Fibroblast of upper back skin (primary cell): ENCODE measurements at places on chromosomes 11 and 22.

DNA sequence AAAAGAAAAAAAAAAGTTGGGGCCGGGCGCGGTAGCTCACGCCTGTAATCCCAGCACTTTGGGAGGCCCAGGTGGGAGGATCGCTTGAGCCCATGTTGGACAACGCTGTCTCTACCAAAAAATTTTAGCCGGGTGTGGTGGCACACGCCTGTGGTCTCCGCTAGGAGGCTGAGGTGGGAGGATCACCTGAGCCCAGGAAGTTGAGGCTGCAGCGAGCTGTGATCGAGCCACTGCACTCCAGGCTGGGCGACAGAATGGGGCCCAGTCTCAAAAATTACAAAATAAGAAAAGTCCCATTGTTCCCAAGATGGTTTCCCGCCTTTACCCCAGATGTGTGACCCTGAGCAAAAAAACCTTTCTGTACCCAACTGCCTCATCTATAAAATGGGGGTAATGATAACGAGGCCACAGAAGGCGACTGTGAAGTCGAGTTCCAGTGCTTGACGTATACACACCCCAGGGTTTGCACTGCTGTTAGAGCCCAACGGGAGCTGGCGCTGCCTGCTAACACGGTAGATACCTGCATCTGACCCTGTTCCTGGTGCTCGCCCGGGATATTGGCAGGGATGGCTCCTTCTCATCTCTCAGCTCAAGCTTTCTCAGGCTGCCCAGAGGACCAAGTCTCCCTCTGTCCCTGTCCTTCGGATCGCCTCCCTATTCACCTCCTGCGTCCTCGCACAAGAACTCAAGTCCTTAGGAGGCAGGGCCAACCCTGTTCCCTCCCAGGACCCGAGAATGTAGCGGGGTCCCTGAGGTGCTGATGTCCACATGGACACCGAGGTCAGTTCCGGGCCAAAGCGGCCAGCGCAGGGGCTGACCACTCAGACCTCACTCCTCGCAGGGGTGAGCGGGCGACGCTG lies 1.1 kb upstream of the RPLP2 start:
- no peak for DNase-seq

GRCh38 chr11:468036-468435 lies 18.0 kb downstream of the PTDSS2 start:
- DNase-seq = no peak

DNA sequence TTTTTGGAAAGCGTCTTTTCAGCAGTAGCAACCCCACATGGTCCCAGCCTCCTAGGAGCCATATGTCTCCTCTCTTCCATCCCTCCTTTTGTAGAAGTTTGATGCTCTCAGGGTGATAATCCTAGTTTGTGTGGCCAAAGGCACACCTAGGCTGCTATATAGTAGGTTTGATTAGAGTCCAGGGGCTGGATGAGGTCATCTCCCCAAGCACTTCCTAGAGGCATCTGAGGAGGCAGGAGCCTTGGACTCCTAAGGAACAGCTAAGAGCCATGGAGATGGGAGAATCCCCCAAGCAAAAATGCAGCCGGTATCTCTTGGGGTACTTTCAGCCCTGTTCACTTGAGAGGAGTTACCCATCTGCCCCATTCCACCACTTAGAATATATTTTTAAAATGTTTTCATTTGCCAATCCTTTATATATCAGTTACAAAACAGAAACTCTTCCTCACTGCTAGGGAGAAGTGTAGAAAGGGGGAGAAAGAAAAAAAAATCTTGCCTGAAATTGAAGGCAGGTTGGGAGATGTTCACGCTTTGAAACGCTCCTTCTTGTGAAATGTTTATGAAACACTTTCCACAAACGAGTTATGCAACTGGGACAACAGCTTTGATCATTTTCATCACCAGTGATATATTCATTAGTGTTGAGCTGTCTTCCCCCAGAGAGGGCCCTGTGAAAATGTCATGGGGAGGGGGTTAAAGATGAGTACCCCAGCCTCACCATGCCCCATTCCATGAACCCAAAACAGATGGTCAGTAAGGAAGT lies 31.9 kb upstream of the TLCD5 start:
- DNase-seq = no peak

GRCh38 chr11:825366-826226 lies 2.1 kb upstream of the CRACR2B start:
- no peak for DNase-seq

- peak; percentile 70 for DNase-seq
Measured at GRCh38 chr11:106482917-106483785, 405.7 kb downstream of the AASDHPPT start.

- peak; percentile 40 for DNase-seq
Measured at GRCh38 chr11:63999349-64000025, 13.2 kb downstream of the OTUB1 start.

- no peak for DNase-seq
Measured at GRCh38 chr11:10518891-10519290, 22.1 kb downstream of the RNF141 start.

DNA sequence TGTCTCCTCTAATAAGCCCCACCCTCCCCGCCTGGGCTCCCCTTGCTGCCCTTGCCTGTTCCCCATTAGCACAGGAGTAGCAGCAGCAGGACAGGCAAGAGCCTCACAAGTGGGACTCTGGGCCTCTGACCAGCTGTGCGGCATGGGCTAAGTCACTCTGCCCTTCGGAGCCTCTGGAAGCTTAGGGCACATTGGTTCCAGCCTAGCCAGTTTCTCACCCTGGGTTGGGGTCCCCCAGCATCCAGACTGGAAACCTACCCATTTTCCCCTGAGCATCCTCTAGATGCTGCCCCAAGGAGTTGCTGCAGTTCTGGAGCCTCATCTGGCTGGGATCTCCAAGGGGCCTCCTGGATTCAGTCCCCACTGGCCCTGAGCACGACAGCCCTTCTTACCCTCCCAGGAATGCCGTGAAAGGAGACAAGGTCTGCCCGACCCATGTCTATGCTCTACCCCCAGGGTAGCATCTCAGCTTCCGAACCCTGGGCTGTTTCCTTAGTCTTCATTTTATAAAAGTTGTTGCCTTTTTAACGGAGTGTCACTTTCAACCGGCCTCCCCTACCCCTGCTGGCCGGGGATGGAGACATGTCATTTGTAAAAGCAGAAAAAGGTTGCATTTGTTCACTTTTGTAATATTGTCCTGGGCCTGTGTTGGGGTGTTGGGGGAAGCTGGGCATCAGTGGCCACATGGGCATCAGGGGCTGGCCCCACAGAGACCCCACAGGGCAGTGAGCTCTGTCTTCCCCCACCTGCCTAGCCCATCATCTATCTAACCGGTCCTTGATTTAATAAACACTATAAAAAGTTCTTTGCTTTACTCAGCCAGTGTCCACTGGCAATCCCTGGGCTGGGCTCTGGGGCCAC lies 14.4 kb downstream of the TSKU start:
- DNase-seq = no peak

- peak; percentile 21 for DNase-seq
Measured at GRCh38 chr11:123590296-123590912, 64.0 kb downstream of the SCN3B start.

- DNase-seq = no peak
Measured at GRCh38 chr22:40410272-40410671, 39.9 kb downstream of the SGSM3 start.

- no peak for DNase-seq
Measured at GRCh38 chr11:31107649-31108048, 261.9 kb downstream of the DCDC1 start.

DNA sequence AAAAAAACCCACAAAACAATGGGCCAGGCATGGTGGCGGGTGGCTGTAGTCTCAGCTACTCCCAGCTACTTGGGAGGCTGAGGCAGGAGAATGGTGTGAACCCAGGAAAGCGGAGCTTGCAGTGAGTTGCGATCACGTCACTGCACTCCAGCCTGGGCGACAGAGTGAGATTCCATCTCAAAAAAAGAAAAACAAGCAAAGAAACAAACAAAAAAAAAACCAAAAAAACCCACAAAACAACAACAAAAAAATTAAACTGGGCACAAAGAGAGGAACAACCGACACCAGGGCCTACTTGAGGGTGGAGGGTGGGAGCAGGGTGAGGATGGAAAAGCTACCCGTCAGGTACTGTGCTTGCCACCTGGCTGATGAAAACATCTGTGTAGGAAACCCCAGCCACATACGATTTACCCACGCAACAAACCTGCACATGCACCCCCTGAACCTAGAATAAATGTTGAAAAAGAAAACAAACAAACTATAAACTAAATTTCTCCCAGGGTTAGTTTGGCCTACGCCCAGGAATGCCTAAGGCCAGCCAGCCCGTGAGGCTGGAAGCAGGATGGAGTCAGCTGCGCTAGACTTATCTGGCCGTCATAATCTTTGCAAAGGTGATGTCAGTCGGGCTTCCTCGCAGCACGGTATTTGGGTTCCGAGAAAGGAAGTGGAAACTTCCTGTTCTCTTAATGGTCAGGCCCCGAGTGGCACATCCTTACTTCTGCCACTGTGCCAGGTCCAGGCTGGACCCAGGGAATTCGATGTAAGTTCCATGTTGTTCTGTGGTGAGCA lies 21.9 kb upstream of the CYB5R3 start:
- DNase-seq = no peak

- no peak for DNase-seq
Measured at GRCh38 chr11:106379712-106380111, 302.2 kb downstream of the AASDHPPT start.

DNA sequence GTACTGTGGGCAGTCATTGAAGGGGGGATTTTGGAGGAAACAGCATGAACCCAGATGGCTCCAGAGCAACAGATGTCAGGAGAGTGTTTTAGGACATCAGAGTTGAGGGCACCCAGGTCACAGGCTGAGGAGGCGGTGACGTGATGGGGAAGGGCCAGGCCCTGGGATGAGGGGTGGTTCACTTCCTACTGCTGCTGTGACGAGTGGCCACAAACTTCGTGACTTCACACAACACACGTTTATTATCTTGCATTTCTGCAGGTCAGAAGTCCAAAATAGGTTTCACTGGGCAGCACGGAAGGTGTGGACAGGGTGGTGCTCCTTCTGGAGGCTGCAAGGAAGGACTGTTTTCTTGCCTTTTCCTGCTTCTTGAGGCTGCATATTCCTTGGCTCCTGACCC lies 77.7 kb upstream of the RAB1B start:
- no peak for DNase-seq

GRCh38 chr11:611001-611996 lies 4.5 kb downstream of the IRF7 start:
- no peak for DNase-seq

DNA sequence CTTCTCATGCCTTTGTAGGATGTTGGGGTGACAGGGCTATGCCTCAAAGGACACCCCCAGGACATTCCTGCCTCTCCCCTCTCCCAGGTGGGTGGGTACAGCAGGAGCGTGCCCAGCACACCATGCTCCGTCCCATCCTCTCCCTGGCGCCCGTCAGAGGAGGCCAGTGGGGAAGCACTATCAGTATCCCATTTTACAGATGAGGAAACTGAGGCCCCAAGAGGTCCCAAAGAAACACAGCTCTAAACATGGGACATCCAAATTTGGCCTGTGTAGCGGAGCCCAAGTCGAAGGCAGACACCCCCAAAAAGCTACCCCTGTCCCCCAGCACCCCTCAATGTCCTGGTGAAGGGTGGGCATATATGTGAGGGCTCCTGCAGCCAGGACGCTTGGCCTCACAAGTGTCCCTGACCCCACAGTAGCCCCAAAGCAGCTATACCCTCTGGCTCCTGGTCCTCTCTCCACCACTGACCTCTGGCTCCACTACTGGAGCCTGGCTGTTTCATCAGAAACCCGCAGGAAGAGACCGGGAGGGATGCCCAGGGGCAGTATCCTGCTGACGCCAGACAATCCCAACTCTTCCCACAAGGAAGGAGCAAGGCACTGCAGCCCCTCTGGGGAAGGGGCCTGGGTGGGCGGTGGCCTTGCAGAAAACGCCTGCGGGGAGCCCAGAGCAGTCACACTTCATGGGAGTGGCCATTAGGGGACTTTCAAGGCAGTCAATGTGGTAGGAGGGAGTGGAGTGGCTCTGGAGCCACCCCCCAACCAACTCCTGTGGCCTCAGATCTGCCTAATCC lies 5.4 kb downstream of the FADS3 start:
- no peak for DNase-seq

- no peak for DNase-seq
Measured at GRCh38 chr11:25211635-25212254, 714.9 kb downstream of the LUZP2 start.

DNA sequence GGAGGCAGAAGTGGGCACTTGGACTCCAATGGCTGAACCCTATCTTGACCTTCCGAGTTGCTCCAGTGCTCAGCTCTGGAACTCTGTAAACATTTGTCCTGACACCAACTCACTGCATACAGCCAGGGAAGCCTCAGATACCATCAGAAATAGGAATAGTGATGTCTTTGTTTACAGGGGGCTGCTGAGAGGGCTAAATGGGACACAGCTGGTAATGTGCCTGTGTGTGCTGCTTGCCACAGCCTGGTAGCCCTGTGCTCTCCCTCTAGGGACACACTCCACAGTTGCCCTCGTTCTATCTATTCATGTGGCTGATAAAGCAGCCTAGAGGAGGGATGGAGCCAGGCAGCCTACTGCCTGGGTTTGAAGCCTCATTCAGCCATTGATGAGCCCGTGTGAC lies 559.8 kb downstream of the MIAT start:
- no peak for DNase-seq

GRCh38 chr11:115897707-115898106 lies 393.5 kb upstream of the CADM1 start:
- DNase-seq = no peak

DNA sequence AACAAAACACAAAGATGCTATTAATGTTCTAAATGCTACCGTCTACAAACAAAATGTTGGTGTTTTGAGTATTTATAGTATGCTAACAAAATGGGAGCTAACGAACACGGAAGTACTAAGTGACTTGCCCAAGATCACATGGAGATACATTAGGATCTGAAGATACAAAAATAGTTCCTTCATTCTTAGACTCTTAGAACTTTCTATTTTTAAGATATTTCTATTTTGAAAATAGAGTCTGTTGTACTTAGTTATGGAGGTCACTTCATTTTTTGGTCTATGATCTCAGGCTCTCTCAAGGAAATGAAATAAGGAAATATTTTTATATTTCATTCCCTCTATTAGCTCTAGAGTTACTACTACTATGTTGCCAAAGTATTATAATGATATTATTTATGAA lies 64.2 kb downstream of the APOL5 start:
- DNase-seq = no peak

DNA sequence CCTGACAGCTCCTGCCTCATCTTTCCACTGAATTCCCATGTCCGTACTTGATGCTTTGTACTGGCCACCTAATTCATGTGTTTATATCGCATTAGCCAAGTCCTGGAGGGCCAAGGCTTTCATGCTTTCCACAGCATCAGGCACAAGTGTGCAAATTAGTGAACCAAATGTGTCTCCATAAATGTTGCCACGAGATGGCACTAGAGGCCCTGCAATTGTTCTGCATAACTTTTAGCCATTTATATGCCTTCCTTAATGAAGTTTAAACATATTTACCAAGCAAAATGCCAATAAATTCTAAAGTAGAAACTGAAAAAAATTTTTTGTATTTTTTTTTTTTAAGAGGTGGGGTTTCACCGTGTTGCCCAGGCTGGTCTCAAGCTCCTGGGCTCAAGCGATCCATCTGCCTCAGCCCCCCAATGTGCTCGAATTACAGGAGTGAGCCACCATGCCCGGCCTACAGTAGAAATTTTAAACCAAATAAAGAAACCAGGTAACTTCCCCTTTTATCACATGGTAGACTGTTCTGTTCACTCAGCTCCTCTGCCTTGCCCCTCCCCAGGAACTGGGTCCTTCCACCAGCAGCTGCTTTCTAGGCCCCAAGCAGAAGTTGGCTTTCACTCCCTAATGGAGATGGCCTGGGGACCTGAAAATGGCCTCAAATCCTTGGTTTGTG lies 20.8 kb upstream of the IL18BP start:
- DNase-seq = peak; percentile 45

- no peak for DNase-seq
Measured at GRCh38 chr22:49609207-49609876, 218.3 kb downstream of the BRD1 start.
